Endothelial cell of umbilical vein (primary cell): ENCODE measurements at places on chromosomes 2 and 18. TPM values are rescaled to one million over a fixed set of nuclear protein-coding genes. Genes with fewer than 3 reads are reported as not detected.

GRCh38 chr2:181753686-181754085 is 73.4 kb upstream of the NEUROD1 start:
- no peaks in the 10 kb centered on the region for H3K36me3 ChIP-seq
- H3K27me3 ChIP-seq = no peaks in the 10 kb centered on the region
- H3K27ac ChIP-seq = no peak overlapping the region
- no peak for DNase-seq

DNA sequence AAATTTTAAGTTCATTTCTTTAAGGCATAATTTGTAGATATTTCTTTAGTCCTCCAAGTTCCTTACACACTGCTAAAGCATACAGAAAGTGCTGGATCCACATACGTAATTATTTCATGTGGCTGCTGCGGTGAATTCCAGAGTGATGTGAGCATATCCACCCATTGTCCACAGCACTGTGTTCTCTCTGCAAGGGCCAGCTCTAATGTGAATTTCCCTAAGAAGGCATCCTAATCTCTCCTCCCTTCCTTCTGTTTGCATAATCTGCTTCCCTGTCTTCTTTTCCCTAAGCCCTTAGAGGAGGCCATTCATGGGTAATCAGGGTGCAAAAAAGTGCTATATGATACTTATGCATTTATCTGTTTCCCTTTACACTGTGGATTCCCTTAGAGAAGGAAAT is 57.2 kb downstream of the COBLL1 start:
- no peak overlapping the region for H3K4me3 ChIP-seq
- H3K36me3 ChIP-seq = no peaks in the 10 kb centered on the region
- H3K4me1 ChIP-seq = peaks cover 37% of the 10 kb centered on the region
- no peaks in the 10 kb centered on the region for H3K27me3 ChIP-seq
- peak overlapping the region; percentile 99 for H3K27ac ChIP-seq

DNA sequence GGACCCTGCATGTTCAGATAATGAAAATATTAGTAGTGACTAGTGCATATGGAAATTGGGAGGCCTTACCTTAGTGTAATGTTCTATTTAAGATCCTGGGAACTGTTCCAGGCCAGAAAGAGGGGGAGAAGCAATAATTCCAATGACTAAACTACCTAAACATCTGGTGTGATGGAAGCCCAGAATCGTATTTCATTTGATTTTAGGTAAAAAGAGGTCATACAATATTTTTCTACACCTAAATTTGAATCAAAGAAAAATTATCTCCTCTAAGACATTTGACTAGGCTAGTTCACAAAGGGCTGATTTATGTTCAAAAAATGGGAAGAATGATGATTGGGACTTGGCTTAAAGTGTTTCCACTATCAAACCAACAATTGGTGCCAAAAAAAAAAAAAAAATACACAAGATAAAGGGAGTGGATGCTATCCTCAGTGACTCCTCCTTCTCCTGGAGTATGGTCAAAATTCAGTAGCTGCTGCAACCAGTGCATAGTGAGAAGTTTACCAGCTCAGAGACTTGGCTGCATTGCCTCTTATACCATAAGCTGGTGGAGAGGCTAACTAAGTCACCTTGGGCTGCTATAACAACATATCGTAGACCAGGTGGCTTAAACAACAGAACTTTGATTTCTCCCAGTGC is 1038.3 kb upstream of the ACVR2A start:
- no peaks in the 10 kb centered on the region for H3K27me3 ChIP-seq
- H3K36me3 ChIP-seq = no peaks in the 10 kb centered on the region
- H3K27ac ChIP-seq = no peak overlapping the region
- no peak for DNase-seq
- no peaks in the 10 kb centered on the region for H3K4me1 ChIP-seq

DNA sequence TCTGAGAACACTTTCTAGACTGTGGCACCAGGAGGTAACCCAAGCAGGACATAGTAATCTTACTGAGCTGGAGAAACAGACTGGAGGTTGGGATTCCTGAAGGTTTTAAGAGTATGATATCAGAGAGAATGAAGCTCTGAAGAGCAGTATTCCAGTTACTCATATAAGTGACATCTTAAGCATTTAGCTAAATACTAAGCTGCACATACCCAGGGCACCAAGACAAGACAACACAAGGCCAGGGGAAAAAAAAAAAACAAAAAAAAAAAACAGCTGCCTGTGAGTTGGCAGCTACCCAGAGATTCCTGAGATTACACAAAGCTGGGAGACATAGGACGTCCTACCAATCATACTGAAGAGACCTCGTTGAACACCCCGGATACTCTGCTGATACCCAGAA is 175.8 kb downstream of the SRBD1 start:
- no peak overlapping the region for H3K27ac ChIP-seq
- no peak for DNase-seq
- H3K4me3 ChIP-seq = no peak overlapping the region

DNA sequence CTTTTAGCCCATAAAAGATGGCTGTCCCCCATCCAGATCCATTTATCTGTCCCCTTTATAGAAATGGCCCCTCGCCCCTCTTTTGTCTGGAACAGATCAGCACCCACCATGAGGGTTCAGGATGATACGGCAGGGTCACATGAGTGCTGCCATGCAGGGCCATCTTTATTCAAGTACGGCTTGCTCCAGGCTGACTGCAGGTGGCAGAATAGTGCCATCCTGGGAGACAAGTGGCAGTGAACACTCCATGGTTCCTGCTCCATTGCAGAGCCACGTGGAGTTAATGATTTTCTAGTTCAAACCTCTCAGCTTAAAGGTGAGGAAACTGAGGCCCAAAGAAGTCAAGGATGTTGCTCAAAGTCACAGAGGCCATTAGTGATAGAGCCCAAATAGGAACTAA is 180.6 kb downstream of the CLIP4 start:
- H3K4me1 ChIP-seq = no peaks in the 10 kb centered on the region
- H3K27me3 ChIP-seq = no peaks in the 10 kb centered on the region
- no peaks in the 10 kb centered on the region for H3K36me3 ChIP-seq
- H3K4me3 ChIP-seq = no peak overlapping the region
- H3K27ac ChIP-seq = no peak overlapping the region

Gene PDCL3
- 32.3 and 32.8 TPM in 2 replicates for total RNA-seq

Gene MOB4
- total RNA-seq = 24.0 and 27.9 TPM in 2 replicates

Gene RAX
- total RNA-seq = not detected in 2 replicates

Gene TXNDC2
- total RNA-seq = not detected in 2 replicates
